ENCODE measurements at places on chromosomes 4 and X.

DNA sequence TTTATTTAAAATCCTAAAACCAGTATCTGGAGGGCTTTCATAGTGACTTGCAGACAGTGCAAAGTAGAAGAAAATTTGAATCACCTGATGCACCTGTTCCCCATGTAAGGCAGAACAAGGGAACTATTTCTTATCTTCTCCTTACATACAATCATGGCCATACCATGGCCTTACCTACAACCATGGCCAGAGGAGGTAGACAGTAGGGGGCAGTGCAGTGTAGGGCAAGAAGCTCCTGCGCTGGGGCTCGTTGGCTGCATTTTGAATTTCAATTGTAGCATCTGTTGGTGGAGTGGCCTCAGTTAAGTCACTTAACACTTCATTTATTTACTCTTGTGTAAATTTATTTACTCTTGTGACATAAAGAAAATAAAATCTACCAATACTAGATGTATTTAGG lies 33.0 kb downstream of the GALNTL6 start:
- peak; percentile 75 for DNase-seq

GRCh38 chr4:118849867-118850487 lies 14.1 kb upstream of the SEC24D start:
- DNase-seq, result no peak

GRCh38 chr4:659851-660250 lies 14.2 kb downstream of the ATP5ME start:
- no peak for DNase-seq

- DNase-seq, result no peak
Measured at GRCh38 chr4:110475881-110476818, at the start of gene ENPEP. TSS of gene ENPEP (plus strand) at chr4:110476155. CDS start at chr4:110476415, 260 bp downstream.

GRCh38 chr4:70874268-70875156 lies 27.7 kb upstream of the MOB1B start:
- no peak for DNase-seq

DNA sequence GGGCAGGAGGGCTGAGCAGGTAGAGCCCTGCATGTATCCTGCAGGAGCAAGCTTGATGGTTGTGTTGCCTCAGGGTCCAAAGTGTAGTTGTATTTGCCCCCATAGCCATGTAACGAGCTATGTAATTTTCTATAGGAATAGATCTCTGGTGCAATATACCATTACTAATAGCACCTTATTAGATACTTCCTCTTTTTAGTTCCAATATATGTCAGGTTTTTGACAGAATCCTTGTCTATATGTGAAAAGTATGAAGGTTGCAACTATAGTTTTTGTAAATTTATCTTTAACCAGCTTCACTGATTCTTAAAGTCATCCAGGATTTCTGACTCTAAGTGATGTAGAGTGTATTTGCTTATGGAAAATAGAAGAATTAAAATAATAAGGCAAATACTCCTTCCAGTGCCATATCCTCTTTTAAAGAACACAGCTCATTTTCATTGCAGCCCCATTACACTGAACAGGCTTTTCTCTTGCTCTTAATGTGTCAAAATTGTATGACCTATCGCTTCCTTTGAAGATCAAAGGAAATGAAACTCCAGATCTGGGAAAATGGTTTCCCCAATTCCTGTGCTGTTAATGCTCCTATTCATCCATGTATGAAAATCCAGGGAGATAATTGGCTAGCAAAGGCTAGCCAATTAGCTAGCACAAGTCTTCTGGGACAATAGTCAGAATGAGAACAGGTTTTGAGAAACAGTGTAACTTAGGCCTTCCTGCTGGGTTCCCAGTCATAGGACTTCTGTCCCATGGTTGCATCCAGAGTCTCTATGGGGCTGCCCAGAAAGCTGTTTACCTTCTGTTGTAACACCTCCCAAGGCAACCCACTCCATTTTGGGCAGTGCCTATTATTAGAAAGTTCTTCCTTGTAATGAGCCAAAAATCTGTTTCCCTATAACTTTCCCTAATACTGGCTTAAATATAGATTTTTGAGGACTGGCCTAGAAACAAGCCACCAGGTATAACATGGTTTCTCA lies 90.6 kb downstream of the TSPAN7 start:
- no peak for DNase-seq

DNA sequence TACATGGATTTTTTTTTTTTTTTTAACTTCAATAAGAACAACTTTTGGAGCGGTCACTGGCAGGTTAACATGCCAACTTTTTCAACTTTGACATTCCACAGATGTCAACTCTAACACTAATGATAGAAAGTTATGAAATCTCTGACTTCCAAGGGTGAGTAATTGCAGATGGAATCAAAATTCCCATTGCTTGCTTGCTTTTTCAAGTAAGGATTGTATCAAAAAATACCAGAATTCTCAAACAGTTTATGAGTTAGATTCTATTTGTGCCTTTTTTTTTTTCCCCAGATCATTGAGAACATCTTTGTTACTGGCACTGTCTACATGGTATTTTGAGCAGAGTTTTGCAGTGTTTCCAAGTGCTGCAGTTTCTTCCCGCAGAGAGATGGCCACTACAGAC lies 50.3 kb upstream of the OTUD4 start:
- DNase-seq, result no peak

DNA sequence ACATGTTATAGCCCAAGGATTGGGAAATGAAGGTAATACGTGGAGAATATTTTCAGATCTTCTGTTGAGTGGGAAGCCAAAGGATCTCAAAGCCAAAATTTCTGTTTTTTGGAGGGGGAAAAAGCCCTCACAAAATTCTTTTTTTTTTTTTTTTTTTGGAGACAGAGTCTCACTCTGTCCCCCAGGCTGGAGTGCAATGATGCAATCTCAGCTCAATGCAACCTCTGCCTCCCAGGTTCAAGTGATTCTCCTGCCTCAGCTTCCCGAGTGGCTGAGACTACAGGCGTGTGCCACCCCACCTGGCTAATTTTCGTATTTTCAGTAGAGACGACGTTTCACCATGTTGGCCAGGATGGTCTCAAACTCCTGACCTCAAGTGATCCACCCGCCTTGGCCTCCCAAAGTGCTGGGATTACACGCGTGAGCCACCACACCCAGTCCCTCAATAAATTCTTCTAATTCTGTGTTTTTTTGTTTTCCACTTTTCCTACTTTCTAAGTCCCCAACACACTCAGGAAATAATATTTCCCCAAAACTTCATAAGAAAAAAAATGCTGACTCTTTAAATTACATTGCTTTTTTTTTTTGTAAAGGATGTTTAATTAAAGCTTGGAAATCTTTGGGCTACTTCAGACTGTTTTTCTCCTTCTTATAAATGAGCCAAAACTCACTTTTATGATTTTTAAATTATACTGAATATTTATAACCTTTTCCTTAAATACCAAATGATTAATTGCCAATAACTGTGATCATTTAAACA lies 51.6 kb downstream of the RPS3A start:
- DNase-seq, result no peak

DNA sequence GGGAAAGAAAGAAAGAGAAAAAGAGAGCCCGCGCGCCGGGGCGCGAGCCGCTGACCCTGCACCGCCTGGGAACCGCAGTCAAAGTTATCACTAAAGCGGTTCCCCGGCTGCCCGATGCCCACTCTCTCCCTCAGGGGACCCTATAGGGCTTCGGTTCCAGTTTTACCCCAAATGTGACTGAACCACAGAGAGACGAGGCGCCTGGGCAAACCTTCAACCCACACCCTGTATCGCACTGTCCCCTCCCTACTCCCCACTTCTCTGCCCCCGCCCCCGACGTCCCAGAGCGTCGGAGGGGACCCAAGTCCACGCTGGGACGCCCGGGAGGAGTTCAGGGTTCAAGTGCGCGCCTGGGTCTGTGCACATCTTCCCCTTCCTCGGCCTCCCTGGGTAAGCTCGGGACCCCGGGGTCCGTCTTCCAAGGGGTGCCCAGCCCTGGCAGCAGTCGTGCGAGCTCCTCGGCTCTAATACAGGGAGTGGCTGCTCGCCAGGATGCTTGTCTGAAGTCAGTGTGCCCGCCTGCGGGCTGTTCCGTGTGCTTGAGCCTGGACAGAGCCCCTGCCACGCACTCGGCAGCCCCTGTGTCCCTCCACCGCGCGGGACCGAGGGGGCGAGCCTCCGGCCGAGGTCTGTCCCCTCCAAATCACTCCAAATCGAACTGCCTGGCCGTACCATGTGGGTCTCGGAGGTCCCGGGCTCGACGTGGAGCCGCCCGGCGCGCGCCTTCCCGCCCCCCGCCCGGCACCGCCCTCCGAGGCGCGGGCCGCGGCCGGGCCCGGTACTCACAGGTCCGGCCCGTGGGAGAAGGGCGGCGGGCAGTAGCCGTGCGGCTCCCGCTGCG lies 960 bp downstream of the TRPC3 start:
- no peak for DNase-seq

- no peak for DNase-seq
Measured at GRCh38 chrX:19839770-19840254, 47.6 kb downstream of the SH3KBP1 start.

GRCh38 chr4:168693750-168694490 lies 197.1 kb downstream of the PALLD start:
- no peak for DNase-seq

DNA sequence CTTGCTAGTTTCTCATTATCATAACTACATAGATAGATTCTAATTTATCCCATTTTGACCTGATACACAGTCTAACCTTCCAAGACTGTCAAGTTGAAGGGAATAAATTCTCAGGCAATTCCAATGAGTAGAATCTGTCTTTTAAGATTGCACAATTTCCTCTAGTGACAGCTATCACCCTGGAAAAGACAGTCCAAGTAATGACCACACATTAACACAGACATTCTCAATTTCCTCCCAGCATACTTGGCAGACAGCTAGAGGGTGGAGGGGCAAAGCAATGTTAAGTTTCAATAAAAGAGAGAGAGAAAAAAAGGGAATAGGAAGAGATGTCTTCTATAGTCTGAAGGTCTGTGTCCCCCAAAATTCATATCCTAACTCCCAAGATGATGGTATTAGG lies 234.7 kb downstream of the LDB2 start:
- no peak for DNase-seq

DNA sequence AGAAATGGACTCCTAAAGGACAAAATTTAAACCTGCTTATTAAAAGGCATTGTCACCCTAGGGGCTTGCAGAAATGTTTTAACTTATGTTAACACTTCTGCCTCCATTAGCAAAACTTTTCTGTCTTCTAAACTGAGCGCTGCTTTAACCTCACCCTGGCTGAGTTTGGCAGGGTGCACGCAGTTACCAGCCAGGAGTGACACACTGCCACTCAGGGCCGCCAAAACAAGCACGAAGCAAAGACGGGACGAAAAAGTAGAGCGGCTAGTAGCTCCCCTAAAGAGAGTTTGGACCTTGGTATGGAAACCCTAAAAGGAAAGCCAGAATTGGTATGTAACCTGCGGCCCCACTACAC lies 23.8 kb upstream of the UVSSA start:
- DNase-seq, result no peak

DNA sequence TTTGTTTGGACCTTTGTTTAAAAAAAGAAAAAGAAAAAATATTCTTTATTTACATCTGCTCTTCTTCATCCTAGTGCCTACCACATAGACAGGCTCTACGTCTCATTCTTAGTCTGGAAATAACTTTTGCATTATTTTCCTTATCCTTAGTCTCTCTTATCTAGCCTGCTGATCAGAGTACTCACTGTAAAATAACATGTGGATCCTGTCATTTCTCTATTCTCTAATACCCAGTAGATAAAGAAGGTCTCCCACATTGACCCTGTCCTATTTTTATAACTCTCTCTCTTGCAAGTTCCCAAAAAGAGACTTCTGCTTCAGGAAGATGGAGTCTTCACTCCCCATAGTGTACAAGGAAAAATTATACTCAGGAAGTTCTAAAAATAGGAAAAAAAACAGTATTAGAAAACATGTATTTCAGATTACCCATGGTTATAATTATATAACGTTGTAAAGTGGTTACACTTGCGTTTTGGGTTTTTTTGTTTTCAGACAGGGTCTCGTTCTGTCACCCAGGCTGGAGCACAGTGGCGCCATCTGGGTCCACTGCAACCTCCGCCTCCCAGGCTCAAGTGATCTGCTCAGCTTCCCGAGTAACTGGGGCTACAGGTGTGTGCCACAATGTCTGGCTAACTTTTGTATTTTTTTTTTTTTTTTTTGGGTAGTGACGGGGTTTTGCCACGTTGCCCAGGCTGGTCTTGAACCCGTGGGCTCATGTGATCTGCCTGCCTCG lies 23.8 kb downstream of the ZFX start:
- DNase-seq, result no peak

DNA sequence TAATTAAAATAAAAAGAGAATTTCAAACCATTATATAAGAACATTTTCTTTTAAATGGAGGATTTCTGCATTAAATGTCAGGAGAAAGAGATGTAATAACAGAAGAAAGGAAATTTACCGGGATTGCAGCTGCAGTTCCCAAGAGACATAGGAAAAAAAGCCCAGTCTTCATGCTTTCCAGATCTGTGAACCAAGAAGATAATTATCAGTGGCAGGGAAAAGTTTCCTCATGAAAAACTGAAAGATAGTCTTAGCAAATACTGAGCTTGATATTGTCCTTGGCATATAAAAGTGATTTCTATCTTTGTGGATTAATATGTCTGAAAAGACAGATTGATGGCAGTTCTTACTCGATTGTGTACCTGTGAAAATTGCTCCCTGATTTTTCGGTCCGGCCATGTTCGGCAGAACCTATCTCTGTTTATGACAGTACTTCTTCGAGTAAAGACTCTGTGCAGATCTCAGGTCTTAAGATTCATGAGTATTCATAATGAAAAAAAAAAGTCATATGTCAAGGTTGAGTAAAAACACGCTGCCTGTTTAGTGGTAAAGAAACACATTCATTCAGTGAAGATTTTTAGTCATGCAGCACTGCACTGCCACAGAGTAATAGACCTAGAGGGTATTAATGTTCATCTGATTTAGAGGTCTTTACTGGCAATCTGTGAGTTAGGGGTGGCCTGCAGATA lies 29.6 kb downstream of the SPARCL1 start:
- DNase-seq, result no peak

- DNase-seq, result no peak
Measured at GRCh38 chr4:95643627-95644026, 94.9 kb upstream of the UNC5C start.

GRCh38 chr4:189029976-189030504 lies 890.8 kb downstream of the TRIML1 start:
- DNase-seq, result no peak

DNA sequence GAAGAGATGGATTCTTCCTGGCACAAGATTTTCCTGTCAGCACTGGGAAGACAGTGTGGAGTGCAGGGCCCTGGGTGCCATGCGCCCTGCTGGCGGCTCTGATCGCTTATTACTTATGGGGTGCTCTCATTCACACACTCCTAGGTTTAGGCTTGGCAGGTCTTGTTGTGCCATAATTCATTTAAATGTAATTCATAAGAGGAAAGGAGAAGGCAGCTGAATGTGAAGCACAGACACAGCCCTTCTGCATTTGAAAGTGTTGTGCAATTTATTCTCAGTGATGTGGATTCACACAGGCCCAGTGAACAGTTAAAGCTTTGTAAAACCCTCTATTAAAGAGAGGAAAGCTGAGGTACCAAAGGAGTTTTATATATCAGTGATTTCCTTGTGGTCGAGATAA lies 249.7 kb downstream of the C4orf33 start:
- DNase-seq, result no peak

GRCh38 chr4:3706111-3706511 lies 60.1 kb upstream of the ADRA2C start:
- no peak for DNase-seq

DNA sequence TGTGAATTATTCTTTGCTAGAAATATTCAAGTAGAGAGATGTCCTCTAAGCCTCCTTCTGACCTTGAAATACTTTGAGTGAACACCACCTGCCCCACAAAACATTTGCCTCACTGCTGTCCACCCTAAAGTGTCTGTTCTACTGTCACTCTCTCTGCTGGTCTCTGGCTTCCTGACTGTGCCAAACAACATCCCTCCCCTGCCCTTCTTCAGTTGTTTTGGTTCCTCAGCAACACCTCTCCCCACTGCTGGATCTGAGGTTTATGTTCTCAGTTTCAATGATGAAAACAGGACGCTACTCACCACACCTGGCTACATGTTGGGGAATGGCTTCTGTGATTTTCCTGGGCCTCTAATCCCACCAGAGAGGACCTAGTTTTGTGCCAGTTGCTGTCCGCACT lies 456.9 kb downstream of the BCOR start:
- no peak for DNase-seq
